ENCODE measurements at places on chromosomes 13 and 19.

DNA sequence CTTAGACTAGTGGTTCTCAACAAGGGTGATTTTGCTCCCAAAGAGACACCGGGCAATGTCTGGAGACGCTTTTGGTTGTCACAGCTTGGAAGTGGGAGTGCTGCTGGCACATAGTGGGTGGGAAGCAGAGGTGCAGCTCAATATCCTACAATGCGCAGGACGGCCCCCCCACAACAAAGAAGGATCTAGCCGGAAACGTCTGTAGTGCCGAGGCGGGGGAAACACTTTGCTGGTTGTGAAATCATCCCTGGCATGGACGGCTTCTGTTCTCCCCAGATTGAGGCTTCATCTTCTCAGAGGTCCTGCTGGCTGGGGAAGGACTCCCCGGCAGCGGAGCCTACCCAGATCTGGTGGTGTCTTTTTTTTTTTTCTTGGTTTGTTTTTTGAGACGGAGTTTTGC lies 13.4 kb upstream of the SYT5 start:
- H3K4me1 ChIP-seq, result no peaks in the 10 kb centered on the region
- no peaks in the 10 kb centered on the region for H3K36me3 ChIP-seq
- DNase-seq, result no peak
- H3K27ac ChIP-seq, result no peak overlapping the region
- H3K4me3 ChIP-seq, result no peak overlapping the region

- H3K27me3 ChIP-seq, result no peaks in the 10 kb centered on the region
- H3K4me1 ChIP-seq, result no peaks in the 10 kb centered on the region
- no peak overlapping the region for H3K27ac ChIP-seq
Measured at GRCh38 chr13:49610176-49610575, 18.1 kb upstream of the ARL11 start.

DNA sequence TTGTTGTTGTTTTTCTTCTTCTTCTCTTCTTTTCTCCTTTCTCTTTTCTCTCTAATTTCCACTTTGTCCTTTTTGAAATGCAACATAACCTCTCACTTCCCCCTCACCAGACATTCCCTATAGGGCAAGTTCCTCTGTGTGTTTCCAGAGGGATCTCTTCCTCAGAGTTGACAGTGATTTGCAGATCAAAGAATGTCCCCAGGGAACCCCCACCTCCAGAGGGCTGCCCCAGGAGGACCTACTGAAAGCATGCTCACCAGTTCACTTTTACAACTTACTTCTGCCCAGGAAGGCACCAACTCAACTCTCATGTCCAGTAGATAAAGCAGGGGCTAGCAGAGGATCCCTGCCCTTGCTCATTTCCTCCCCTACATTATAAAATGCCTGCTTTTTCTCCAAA lies 1648.0 kb downstream of the PCDH9 start:
- no peaks in the 10 kb centered on the region for H3K27me3 ChIP-seq
- no peak for DNase-seq
- H3K36me3 ChIP-seq, result no peaks in the 10 kb centered on the region
- H3K4me1 ChIP-seq, result no peaks in the 10 kb centered on the region

DNA sequence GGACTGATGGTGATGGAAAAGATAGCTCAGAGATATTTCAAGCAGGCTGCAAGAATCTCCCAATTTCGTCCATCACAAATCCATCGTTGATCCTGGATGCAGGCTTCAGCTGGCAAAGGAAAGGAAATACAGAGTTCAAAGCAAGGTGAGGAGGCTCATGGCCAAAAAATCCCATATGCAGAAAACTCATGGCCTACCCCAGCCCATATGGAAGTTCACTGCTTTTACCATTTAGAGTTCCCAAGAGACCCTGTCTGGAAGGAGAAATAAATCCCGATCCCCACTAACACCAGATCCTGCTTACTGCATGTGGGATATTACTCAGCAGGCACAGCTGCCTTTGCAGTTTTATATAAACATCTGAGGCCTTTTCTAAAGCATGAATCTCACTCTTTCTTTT lies 412.9 kb upstream of the SPRY2 start:
- H3K27ac ChIP-seq, result no peak overlapping the region
- H3K4me1 ChIP-seq, result no peaks in the 10 kb centered on the region
- DNase-seq, result no peak

- no peaks in the 10 kb centered on the region for H3K27me3 ChIP-seq
- no peak overlapping the region for H3K4me3 ChIP-seq
- no peaks in the 10 kb centered on the region for H3K36me3 ChIP-seq
- H3K4me1 ChIP-seq, result no peaks in the 10 kb centered on the region
- DNase-seq, result no peak
- H3K27ac ChIP-seq, result no peak overlapping the region
Measured at GRCh38 chr13:70098669-70099068, 9.0 kb upstream of the ATXN8OS start.

GRCh38 chr13:39353988-39354387 lies 249.0 kb downstream of the LHFPL6 start:
- H3K4me3 ChIP-seq, result no peak overlapping the region
- peaks cover 6% of the 10 kb centered on the region for H3K4me1 ChIP-seq
- H3K36me3 ChIP-seq, result no peaks in the 10 kb centered on the region
- no peak overlapping the region for H3K27ac ChIP-seq

GRCh38 chr19:12095111-12095790 lies 30.7 kb downstream of the ZNF844 start:
- no peak overlapping the region for H3K27ac ChIP-seq
- no peak for DNase-seq
- H3K4me1 ChIP-seq, result no peaks in the 10 kb centered on the region
- no peak overlapping the region for H3K4me3 ChIP-seq
- H3K36me3 ChIP-seq, result no peaks in the 10 kb centered on the region
- H3K27me3 ChIP-seq, result no peaks in the 10 kb centered on the region

All from aorta (tissue), 5 donors.